ENCODE measurements at places on chromosomes 12 and 14.

DNA sequence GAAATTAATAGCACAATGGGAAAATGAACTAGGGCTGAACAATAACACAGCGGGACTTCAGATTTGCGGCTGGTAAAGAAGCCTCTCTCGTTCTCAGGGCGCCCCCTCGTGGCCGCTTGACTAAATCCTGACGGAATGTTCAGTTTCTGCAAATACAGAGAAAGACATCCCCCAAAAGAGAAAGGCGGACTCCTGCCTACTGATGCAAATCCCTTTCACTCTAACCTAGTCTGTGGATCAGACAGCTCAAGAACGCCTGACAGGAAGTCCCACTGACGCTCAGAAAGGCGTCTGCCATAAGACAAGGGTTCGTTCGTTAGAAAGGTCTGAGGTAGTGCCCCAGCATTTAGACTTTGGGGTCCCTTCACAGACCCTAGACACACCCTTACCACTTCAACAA is 2.5 kb downstream of the NUAK1 start:
- DNase-seq = peak; percentile 74

GRCh38 chr12:59736786-59737185 is 141.0 kb downstream of the SLC16A7 start:
- no peak for DNase-seq

- DNase-seq = no peak
Measured at GRCh38 chr14:69132513-69133181, 20.3 kb downstream of the DCAF5 start.

DNA sequence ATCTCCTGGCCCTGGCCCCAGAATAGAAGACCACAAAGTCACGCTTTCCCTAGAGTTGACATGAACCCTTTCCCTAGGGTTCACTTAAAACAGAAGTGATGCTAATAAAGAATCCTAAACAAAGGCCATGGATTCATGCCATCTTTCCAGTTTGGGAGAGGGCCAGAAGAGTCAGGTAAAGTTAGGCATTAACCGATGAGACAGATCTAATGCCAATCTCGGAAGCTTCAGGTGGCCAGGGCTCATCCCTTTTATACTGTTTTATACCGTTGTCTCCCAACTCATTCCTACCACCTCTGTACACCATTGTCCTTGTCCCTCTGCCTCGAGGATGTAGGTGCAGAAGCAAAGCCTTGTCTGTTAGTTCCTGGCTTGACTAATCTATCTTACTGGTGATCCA is 22.8 kb upstream of the ACTR10 start:
- DNase-seq = no peak

GRCh38 chr12:49377386-49377785 is 10.1 kb downstream of the SPATS2 start:
- no peak for DNase-seq

DNA sequence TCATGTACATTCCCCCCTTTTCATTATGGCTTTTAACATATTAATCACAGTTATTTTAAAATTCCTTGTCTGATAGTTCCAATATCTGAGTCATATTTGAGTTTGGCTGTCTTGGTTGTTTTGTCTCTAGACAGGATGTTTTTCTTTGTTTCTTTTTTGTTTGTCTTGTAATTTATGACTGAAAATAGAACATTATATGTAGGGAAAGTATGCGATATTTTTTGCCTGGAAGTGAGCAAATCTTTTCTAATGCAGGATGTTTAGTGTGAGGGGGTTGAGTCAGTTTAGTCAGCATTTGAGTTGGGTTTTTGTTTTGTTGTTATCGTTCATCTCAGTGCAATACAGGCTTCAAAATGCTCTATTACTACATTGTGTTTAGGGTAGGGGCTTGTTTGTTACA is 239.7 kb downstream of the SNAPC1 start:
- no peak for DNase-seq

DNA sequence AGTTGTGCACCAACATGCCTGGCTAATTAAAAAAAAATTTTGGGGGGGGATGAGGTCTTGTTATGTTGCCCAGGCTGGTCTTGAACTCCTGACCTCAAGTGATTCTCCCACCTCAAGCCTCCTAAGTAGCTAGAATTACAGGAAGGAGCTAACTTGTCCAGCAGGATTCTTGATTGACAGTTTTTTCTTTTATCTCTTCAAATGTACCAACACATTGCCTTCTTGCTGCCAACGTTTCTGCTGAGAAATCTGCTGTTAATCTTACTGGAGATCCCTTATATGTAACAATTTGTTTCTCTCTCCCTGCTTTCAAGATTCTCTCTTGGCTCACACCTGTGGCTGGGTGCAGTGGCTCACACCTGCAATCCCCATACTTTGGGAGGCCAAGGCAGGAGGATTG is 22.4 kb upstream of the MARK3 start:
- DNase-seq = no peak

- no peak for DNase-seq
Measured at GRCh38 chr14:58805057-58805456, 167.3 kb downstream of the DACT1 start.

GRCh38 chr12:31526158-31526546 is 64.8 kb downstream of the DENND5B start:
- no peak for DNase-seq

GRCh38 chr12:103288016-103288415 is 207.8 kb downstream of the C12orf42 start:
- DNase-seq = no peak

DNA sequence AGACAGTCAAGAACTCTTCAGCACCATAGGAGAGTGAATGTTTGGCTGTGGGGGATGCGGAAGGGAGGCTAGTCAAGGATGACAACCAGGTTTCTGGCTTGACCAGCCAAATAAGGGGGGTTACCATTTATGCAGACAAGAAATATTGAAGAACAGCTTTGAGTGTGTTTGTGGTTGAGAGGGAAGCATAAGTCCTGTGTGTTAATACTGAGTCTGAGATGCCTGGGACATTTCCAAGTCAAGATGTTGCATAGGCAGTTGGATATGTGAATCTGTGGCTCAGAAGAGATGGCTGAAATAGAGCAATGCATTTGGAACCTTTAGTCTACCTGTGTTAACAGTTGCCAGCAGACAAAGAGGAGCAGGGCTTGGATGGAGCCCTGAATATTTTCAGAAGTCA is 66.1 kb downstream of the ANO6 start:
- no peak for DNase-seq

DNA sequence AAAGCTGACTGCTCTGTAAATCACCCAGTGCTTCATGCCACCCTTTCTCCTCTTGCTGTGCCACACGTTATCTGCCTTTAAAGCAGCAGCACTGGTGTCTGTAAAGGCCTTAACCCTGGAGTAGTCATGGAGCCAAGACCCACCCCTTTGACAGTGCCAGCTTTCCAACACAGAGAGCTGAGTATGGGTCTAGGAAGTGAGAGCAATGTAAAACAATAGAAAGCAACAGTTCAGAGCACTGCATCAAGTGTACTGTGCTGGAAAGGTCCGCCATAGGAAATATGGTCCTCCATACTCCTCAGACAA is 139.5 kb downstream of the DAD1 start:
- no peak for DNase-seq

DNA sequence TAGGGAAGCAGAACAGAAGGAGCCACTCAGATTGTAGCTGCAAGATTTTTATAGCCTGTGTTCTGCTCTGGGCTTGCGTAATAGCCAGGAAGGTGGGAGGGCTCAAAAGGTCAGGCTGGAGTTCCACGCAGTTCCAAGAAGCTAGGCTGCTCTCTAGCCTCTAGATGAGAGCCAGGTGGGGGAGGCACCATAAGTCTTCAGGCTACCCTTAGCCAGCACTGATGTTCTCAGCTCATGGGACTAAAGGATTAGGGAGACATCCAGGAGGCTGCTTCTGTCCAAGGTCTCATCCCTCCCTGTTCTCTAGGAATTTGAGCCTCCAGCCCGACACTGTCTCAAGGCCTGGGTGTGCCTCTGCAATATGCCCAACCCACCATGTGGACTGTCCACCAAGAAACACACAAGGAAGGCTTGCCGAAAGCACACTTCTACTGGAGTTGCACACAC is 1.7 kb downstream of the LMBR1L start:
- DNase-seq = no peak

GRCh38 chr14:105742531-105742848 is 216.1 kb downstream of the TMEM121 start:
- no peak for DNase-seq

GRCh38 chr14:73426877-73427276 is 31.5 kb downstream of the NUMB start:
- DNase-seq = no peak

DNA sequence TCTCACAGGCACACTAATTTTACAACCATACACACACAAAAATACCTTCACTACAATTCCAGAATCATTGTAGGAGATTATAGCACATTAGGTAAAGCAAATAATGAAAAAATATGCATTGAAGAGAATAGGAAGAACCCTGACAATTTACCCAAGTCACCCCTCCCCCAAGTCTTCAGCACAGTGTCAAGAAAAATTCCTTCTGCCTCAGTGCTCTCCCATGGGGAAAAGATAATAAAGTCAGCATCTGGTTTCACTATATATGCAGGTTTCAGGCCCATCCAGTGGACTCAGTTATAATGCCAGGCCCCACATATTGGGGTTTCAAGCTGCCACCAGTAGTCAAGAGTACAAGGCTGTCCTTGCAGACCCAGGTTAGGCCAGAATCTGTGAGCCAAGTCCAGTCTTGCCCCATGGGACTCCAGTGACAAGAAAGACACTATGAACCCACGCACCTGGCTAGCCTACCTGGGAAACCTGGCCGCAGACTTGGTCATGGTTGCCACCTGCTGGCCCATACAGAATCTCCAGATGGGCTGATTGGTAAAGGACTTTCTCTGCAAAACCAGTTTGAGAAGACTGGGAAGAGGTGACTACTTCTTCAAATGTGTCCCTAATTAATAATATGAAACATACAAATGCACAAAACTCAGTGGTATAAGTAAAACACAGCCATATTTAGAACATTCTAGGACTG is 398.6 kb upstream of the FLRT2 start:
- DNase-seq = no peak

DNA sequence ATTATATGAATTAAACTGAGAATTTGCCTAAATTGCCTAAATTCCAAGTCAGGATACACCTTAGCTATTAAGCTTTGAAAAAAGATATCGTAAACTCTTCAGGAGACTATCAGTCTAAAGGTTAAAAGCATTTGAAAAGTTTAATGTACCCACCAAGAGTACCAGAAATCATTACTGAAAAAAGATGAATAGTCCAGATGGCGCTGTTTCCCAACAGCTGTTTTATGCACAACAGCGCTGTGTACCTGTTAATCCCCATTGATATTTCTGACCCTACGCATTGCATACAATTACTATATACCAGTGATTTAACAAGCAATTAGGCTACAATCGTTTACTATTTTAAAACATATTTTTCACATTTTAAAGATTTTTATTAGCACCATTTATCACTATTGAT is 185.0 kb downstream of the PLCZ1 start:
- DNase-seq = no peak

GRCh38 chr12:68358532-68359485 is 26.6 kb upstream of the MDM1 start:
- DNase-seq = no peak

DNA sequence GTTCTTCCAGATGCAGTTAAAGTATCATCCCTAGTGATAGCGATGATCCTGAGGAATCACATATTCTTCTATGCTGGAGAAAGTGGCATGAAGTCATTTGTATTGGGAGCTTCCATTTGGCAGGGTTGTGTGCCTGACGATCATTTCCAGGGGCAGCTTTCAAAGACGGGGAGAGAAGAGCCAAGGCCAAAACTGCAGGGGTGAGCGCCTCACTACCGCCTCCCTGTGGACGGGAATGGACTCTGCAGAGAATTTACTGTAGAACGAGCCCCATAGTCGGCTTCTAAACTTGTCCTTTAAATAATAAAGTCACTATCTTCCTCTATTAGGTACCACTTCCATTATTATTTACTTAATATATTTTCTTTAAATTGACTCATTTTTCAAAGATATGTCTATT is 555.9 kb upstream of the TMEM132C start:
- no peak for DNase-seq

GRCh38 chr14:21241218-21241819 is 27.9 kb downstream of the HNRNPC start:
- no peak for DNase-seq

GRCh38 chr12:61220337-61220736 is 1039.9 kb upstream of the USP15 start:
- DNase-seq = no peak

- no peak for DNase-seq
Measured at GRCh38 chr12:56991319-56992246, 14.8 kb downstream of the ZBTB39 start.

GRCh38 chr12:58775396-58775795 is 144.9 kb downstream of the LRIG3 start:
- no peak for DNase-seq

DNA sequence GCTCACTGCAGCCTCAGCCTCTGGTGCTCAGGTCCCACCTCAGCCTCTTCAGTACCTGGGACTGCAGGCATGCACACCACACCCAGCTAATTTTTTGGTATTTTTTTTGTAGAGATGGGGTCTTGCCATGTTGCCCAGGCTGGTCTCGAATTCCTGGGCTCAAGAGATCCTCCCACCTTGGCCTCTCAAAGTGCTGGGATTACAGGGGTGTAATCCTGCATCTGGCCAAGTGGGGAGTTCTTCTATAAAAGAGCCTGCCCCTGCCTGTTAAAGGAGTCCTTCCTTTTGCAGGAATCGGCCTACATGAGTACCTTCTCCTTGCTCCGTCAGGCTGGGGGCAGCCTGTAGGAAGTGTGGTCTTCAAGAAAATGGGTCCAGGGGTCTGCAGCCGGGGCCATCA is 54.1 kb upstream of the RASSF3 start:
- no peak for DNase-seq

- DNase-seq = no peak
Measured at GRCh38 chr14:93028724-93029076, 87.0 kb downstream of the ITPK1 start.

GRCh38 chr12:24850496-24850895 is 98.4 kb downstream of the BCAT1 start:
- DNase-seq = no peak

- DNase-seq = no peak
Measured at GRCh38 chr14:25756876-25757275, 706.9 kb upstream of the STXBP6 start.

DNA sequence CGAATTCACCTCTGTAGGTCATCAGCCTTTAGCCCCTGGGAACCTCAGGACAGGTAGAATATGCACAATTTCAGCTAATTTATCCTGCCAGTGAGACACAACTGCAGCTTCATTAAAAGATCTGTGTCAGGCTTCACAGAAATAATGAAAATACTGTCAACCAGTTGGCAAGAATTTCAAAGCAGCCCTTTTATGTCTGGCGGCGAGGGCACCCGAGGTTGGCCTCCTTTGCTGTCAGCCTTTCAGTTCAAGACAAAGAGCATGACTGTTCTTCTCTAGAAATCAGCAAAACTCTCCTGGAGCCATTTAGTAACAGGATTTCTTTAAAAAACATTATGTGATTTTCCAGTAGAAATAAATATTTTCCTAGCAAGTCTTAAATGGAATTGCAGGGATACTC is 75.9 kb downstream of the BBS10 start:
- no peak for DNase-seq

GRCh38 chr14:54818201-54819133 is 84.2 kb downstream of the GCH1 start:
- no peak for DNase-seq

Measured in stimulated activated CD4-positive, alpha-beta T cell treated with anti-CD3 and anti-CD28 coated beads, TNF-alpha, amount 100 ng/mL, for 48 hours (primary cell).